ENCODE measurements at places on chromosomes 2 and 18.

GRCh38 chr2:60513996-60514395 lies 39.5 kb downstream of the BCL11A start:
- no peak for DNase-seq

GRCh38 chr2:197862246-197862955 lies 58.0 kb downstream of the PLCL1 start:
- no peak for DNase-seq

DNA sequence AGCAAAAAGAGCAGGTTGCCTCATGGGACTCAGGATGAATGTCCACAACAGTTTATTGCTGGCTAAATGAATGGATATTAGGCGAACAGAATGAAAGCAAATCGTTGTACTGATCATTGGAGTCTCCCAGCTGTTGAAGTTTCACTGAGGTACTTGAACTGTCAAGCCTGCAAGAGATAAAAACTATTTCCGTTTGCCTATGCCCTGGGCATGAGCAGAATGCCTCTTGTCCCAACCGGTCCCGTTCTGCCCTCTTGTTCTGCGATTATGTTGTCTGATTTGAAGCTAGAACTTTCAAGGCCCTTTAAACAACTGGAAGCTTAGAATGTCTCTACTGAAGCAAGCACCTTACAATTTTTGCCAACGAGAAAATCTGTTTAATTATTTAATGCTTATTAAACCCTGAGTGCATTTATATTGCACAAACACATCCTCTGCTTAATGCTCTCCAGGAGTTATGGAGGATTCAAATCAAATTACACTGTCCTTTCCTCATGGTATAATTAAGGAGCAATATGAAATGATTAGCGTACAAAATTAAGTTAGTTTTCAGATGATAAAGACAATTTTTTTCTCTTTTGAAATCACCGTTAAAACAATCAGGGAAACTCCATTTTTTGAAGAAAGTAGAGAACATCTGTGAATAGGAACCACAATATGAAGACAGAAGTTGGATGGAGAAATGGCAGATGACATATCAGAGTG lies 17.7 kb downstream of the QPCT start:
- no peak for DNase-seq

- no peak for DNase-seq
These were observed 107.8 kb downstream of the PRELID3A start for GRCh38 chr18:12515550-12515949.

- no peak for DNase-seq
These were observed 25.3 kb downstream of the ADCY3 start for GRCh38 chr2:24894750-24895149.

GRCh38 chr2:99818842-99819241 lies 323.5 kb downstream of the AFF3 start:
- DNase-seq: peak; percentile 33

DNA sequence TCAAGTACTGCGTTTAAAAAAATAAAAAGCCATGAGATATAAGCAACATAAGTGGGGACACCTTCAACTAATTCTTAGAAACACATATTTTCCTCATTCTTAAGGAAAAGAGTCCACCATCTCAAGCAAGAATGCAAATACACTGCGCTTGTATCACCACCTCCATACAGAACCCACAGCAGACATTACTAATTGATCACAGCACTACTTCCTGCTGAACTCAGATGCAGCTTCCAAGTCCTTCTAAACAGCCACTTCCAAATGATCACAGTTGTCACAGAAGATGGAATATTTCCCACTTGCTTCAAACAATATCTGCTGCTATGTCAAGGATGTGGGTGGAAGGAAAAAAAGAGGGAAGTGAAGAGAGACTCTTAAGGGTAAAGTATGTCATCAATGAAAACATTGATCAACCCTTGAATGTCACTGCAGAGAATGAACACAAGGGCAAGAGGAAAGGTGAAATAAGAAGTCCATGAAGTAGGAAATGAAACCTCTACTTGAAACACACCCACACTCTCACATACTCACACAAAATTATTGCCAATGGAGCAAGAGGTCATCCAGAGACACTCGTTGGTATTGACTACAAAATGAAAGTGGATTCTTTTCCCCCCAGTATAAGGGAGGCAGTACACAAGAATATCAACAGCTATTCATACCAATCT lies 22.1 kb downstream of the TGFA start:
- DNase-seq: no peak

DNA sequence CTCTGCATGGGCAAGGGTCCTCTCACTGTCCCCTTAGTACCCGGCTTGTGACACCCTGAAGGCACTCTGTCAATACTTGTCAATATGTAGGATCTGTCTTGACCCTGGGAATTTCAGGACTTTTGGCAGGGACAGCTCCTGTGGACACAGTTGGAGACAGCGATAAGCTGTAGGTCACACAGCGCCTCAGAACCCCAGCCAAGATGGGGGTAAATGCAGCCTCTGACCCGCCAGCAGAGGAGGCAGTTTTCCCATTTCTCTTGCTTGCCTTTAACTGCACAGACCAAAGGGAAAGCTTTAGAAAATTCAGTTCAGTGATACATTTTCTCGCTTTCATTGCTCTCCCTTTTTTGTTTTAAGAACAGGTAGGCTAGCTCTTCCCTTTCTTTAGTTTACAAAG lies 54.8 kb upstream of the KLHL29 start:
- peak; percentile 13 for DNase-seq

DNA sequence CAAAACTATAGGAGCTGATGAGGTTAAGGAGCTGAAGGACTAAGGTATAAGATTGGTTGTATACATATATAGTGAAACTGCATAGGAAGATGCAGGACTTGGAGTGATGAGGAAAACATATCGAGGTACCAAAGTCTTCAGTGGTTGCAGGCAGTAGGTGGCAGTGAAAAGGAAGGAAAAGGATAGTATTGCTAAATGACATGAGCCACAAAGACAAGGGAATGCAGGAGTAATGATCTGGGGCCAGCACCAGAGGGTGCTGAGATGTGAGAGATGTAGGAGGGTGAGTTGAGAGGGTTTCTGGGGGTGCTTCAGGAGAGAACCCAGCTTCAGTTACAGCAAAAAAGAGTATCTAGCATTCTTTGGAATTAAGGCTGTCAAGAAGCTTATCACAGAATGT lies 172.2 kb upstream of the MYO3B start:
- no peak for DNase-seq

DNA sequence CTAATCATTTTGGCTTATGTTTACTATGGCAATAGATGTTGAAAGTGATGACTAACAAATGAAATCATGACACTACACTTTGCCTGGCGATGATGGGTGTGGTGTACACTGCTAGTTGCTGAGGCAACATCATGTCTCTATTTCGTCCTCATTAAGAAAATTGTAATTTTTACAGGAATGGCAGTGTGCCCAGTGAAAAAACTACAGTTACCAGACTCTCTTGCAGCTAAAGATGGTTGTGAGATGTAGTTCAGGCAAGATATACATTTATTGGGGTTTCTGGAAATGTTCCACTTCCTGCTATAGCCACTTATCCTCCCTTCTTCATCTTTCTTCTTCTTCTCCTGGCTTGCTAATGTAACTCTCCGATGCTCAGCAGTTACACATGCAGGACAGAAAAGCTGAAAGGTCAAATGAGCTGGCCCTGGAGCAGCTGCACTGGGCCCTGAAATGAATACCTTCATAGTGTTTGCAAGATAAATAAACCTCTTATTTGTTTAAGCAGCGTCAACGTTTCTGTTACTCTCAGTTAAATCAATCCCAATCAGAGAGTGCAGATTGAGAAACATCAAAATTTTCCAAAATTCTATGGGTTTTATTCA lies 46.0 kb downstream of the SOCS6 start:
- DNase-seq: no peak

DNA sequence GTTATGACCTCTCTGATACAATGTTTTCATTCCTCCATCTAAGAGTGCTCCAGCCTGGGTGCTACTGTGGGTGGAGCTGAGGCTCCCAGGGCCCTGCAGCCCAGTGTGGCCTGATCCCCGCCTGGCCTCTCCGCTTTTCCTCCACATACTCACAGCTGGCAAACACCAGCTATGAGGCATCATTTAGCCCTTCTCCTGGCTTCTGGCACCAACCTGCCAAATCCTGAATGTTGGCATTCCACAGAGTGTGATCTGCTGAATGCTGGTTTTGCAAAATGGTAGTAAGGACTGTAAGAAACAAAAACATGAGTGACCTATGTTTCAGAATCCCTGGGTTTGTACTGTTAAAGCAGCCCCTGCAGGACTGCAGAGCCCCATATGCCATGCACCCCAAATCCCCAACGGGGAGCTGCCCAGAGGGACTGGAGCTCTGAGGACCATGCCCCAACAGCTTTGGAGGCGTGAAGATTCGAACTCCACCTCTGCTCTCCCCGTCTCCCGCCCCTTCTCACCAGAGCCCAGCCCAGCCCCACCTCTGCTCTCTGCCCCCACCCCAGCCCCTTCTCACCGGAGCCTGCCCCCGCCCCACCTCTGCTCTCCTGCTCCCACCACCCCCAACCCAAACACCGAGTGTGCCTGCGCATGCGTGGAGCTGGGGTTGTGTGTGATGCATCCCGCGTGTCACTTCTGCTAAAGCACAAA lies 4.2 kb downstream of the SLC66A2 start:
- DNase-seq: no peak

GRCh38 chr2:238290091-238290509 lies 1.7 kb upstream of the PER2 start:
- no peak for DNase-seq

GRCh38 chr2:46193855-46194254 lies 103.4 kb upstream of the EPAS1 start:
- no peak for DNase-seq

DNA sequence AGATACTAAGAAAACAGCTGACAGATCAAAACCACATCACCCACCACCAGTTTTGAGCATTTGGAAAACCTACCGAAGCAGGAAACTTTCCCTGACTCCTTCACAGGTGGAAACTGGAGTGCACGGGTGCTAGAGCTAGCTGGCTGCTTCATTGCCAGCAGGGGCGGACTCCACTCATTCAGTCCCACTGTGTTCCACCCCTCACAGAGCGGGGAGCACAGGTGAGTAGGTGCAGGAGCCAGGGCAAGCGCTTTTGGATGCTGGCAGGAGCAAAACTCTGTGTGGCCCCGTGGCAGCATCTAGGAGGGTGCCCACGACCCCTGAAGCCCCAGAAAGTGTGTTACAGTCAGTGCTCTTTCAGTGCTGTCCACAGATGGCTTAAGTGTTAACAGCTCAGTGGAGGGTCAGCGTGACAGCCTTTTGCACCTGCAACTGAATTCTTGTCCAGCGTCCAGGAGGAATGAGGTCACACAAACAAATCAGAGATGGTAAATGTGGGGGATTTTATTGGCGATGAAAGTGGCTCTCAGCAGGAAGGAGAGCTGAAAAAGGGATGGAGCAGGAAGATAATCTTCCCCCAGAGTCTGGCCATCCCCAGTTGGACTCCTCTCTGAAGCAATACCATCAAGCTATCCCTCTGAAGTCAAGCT lies 71.1 kb downstream of the TMEM163 start:
- no peak for DNase-seq

GRCh38 chr2:47300609-47301276 lies 102.2 kb upstream of the MSH2 start:
- DNase-seq: no peak

DNA sequence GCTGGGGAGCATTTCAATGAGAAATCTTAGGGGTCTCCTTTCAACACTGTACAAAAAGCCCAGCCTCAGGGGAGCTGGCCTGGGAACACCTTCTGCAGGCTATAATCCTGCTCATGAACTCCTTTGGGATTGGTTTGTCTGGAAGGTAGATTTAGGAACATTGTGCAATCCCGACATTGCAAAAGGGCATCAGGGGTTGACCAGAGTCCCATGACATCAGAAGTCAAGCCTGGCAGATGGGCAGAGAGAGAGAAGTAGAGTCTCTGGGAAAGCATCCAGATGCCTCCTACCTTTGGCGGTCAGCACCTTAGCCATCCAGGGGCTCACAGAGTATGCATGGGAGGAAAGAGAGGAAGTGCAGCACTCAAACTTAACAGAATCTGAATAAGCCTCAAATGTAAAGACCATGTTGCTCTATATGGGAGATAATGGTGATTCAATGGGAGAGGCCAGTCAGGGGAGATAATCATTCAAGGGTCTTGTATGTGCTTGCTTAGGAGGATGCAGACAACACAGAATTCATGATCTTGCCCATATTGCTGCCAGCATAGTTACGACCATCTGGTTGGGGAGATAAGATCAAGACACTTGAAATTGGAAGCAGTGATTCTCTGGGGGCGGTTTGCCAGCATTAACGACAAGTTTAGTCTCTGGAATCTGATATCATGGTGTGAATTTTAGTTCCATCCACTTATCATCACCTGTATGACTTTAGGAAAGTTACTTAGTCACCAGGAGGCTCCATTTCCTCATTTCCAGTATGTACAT lies 58.3 kb upstream of the UPP2 start:
- no peak for DNase-seq

- no peak for DNase-seq
These were observed 101.3 kb upstream of the SALL3 start for GRCh38 chr18:78878335-78878734.

DNA sequence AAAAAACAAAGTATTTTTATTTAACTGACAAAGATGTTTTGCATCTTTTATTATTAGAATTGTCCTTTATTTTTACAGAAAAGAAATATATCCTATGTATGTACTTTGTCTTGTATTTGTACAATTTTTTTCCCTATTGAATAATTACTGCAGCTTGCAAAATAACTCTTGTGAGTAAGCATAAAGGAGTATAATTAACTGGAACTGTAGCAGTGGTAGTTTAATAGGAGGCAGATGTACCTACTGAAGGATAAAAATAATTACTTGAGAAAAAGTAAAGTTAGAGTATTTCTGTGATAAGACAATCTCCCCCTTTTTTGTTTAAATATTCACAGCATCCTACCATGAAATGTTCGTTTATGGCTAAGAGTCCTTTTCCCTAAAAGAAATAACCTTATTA lies 34.7 kb downstream of the EHBP1 start:
- no peak for DNase-seq

- DNase-seq: no peak
These were observed 190.2 kb upstream of the APCDD1 start for GRCh38 chr18:10264260-10264659.

DNA sequence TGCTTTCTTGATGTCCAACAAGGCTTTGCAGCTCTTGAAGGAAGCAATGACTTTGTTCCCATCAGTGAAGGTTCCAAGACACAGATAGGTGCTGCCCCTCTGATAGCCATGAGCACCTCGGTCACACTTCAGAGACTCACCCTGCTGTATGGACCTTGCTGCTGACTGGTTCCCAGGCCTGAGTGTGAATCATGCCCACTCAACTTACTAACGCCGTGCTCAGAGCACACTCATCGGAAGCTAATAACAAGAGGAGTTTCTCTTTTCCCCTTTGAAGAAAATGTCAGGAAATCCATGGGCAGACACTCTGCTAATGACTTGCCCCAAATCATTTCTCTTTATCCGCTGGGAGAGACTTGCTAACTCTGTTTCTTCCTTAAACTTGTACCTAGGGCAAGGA lies 83.8 kb upstream of the ARL4C start:
- DNase-seq: no peak

GRCh38 chr18:56351911-56352500 lies 286.4 kb downstream of the TXNL1 start:
- no peak for DNase-seq

DNA sequence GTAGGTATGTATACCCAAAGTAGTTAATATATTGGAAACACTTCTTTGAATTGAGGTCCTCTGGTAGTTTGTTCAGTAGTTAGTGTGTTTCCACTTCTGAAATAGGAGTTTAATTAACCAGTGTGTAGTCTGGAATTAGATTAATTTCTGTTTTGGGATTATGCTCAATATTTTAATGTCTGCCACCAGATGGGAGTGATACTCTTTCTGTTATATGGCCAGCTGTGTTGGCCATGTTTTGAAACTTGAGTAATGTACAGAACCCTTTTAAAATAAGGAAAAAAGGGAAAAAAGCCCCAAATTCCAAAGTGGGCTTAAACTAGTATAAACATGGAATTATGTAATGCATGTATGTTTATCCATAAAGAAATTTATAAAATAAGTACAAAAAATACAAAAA lies 147.7 kb downstream of the CTNNA2 start:
- no peak for DNase-seq

GRCh38 chr2:85418132-85419008 lies at the start of gene SH2D6:
Gene SH2D6 (plus strand): TSS chr2:85418714. CDS start chr2:85429466, 10,752 bp downstream.
- DNase-seq: peak; percentile 85

Data from COLO829 (cell line).